ENCODE measurements at places on chromosomes 2 and 18.

- DNase-seq = no peak
Observed at GRCh38 chr18:75107196-75107930, 101.6 kb downstream of the PTGR3 start.

DNA sequence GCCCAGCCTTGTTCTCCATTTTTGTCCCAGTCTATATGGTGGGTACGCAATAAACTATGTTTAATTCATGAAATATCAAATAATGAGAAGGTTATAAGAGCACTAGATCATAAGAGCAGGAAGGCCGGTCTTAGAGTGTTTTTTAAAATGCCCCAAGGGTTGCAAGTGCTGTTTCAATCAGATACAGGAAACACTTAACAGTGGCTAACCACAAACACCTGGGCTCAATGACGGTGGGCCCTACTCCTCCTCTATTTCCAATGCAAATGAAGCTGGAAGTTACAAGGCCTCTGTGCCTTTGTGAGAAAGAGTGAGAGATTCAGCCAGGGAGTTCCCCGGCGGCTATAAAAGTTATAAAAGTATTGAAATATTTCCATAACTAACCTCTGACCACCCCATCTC lies 18.9 kb upstream of the WDR33 start:
- DNase-seq = peak; percentile 25

- no peak for DNase-seq
Observed at GRCh38 chr2:240509667-240510512, 47.9 kb downstream of the ANKMY1 start.

GRCh38 chr18:5546660-5547059 lies 2.9 kb upstream of the EPB41L3 start:
- no peak for DNase-seq

- no peak for DNase-seq
Observed at GRCh38 chr2:116810645-116811044, 1003.8 kb upstream of the DDX18 start.

DNA sequence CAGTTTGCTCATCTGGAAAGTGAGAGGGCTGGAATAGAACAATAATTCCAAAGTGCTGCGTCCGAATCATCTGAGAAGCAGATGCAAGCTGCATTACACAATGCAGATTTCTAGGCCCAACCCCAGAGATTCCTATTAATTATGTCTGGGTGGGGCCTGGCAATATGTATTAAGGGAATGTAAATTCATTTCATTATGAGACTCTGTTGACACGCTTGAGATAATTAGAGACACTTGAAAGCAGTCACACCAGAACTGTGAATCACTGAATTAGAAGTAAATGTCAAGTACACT lies 54.7 kb upstream of the HK2 start:
- DNase-seq = no peak

- DNase-seq = no peak
Observed at GRCh38 chr2:106876699-106877098, 9.3 kb downstream of the ST6GAL2 start.

GRCh38 chr18:50424877-50425690 lies 50.2 kb downstream of the SKA1 start:
- no peak for DNase-seq

GRCh38 chr2:58571181-58571852 lies 330.2 kb upstream of the FANCL start:
- DNase-seq = no peak

- no peak for DNase-seq
Observed at GRCh38 chr2:169741-170140, 94.1 kb downstream of the SH3YL1 start.

GRCh38 chr18:5455674-5456073 lies 88.1 kb downstream of the EPB41L3 start:
- no peak for DNase-seq

DNA sequence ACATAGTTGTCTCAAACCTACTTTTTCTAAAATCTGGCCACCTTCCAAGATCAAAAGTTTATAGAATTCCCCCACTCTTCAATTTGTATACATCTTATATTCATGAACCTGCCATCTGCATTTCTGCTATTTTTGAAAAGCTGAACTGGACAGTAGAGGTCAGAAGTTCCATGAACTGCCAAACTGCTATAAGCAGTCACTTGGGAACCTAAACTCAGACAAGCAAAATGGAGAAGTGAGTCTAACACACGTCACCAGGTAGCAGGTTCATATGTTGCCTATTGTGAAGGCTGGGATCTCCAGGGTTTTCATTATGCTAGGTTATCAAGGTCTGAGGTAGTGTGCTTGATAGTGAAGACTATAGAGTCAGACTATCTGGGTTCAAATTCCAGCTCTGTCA lies 2.0 kb upstream of the MYO1B start:
- no peak for DNase-seq

DNA sequence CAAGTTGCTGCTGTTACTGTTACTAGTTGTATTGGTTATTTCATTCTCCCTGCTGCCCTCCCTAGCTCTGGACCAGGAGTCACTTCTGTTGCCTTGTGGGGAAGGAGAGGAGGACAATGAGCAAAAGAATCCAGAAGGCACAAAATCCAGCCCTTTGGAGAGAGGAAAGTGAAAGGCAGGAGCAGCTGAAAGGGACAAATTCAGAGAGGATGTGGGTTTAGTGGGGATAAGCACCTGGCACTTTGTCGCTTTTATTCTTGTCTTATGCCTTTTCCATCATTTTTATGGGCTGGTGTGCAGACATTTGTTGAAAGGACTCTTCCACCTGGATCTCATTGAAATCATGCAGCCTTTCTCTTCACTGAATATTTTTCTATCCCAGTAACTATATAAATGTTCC lies 24.3 kb upstream of the LTBP1 start:
- no peak for DNase-seq

DNA sequence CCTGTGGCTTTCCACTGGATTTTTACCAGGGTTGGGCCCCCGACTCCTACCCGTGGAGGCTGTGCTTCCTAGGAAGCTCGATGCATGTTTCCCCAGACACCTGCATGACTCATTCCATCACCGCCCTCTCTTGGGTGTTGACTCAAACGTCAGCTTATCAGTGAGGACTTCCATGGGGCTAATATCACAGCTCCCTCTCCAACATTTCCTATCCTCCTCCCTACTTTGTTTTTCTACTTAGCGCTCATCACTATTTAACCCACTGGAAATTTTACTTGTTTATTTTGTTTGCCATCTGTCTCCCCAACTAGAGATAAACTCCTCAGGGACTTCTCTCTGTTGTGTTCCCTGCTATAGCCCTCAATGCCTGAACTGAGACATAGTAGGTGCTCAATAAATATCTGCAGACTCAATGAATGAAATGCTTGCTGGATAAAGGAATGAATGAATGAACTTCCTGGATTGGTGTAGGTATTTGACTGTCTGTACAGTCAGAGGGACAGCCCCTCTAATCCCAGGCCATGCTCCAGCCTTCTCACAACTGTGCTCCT lies 89.7 kb upstream of the MSH2 start:
- DNase-seq = no peak
